ENCODE measurements at places on chromosomes 12 and 14.

- H3K27me3 ChIP-seq = no peaks in the 10 kb centered on the region
- H3K36me3 ChIP-seq = no peaks in the 10 kb centered on the region
- H3K4me1 ChIP-seq = peaks cover 41% of the 10 kb centered on the region
- H3K4me3 ChIP-seq = no peak overlapping the region
Measured at GRCh38 chr14:30227876-30228275, 300.2 kb upstream of the PRKD1 start.

DNA sequence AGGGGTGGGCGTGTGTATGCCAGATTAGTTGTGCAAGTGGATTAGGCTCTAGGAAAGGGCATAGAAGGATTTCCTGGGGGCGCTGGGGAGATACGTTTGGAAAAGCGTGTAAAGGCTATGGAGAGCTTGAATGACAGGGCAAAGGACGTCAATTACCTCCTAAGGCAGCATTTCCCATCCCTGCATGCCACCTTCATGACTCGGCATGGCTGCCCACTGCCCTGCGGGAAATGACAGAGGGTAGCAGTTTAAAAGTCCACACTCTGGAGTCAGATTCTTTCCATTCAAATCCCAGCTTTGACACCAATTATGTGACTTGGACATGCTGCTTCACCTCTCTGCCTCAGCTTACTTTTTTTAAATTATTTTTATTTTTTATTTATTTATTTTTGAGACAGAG, 14.8 kb upstream of the TMEM229B start:
- no peaks in the 10 kb centered on the region for H3K27me3 ChIP-seq
- no peak overlapping the region for H3K27ac ChIP-seq
- DNase-seq = no peak
- H3K4me3 ChIP-seq = no peak overlapping the region
- H3K36me3 ChIP-seq = no peaks in the 10 kb centered on the region
- no peaks in the 10 kb centered on the region for H3K4me1 ChIP-seq

DNA sequence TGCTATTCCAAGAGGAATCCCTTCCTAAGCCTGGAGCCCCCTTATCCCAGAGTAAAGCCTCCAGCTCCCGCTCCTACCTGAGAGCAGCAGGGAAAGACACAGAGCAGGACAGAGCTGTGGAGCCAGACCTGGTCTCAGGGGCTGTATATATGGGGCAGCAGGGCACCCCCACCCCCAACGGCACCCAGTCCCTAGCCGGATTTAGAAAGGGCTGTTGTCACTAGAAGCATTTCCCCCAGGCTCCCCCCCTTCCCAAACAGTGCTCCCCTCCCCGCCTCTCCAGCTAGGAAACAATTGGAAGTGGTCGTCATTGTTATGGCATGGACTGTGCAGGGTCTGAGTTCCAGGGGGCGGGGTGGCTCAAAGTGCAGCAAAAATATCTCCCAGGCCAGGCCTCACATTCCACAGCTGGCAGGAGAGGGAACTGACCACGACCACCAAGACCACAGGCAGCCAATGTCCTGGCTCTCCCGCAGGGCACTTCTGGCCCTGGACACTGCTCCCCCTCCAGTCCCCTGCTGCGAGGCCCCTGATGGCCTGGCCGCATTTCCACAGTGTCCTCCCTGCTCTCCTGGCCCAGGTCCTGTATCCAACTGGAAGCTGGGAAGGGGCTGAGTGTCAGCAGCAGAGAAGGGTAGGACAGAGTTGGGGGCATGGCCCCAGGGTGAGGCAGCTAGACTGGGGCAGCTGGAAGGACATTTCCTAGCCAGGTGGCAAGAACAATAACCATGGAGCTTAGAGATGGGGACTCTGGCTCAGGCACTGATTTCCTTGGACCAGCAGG, at the start of gene MYH7:
MYH7 (minus strand) TSS at position 118 of the 784 bp plus-strand sequence. CDS start 1,928 bp downstream, outside the sequence.
- no peak for DNase-seq
- no peak within 1 kb of the TSS for H3K27ac ChIP-seq
- no peaks in the 10 kb centered on the region for H3K36me3 ChIP-seq
- H3K4me3 ChIP-seq = no peak within 1 kb of the TSS
- peaks cover 79% of the 10 kb centered on the region for H3K27me3 ChIP-seq

DNA sequence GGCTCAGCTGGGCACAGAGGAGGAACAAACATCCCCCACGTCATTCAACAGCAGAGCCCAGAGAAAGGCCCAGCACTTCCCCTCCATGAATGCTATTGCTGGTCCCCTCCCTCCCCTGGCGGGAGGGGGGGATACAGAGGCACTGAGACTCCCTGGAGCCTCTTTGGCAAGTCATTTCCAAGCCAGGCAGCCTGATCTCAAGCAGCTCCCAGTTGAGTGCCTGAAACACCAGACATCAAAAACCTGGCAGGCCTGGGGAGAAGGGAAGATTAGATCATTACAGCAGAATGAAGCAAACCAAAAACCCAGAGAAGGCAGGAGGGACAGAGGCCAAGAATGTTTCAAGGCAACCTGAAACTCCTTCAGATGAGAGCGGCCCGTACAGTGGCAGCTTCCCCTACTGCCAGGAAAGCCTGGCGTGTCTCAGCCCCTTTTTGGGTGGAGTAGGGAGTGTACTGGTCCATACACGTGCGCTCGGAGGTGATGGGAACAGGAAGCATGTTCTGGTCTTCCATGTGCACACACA, 92.1 kb downstream of the LRRC74A start:
- H3K36me3 ChIP-seq = no peaks in the 10 kb centered on the region
- peak overlapping the region; percentile 91 for H3K27ac ChIP-seq
- DNase-seq = peak; percentile 89
- peaks cover 85% of the 10 kb centered on the region for H3K4me1 ChIP-seq
- H3K27me3 ChIP-seq = no peaks in the 10 kb centered on the region

GRCh38 chr12:66819587-66819986, 140.7 kb upstream of the GRIP1 start:
- H3K36me3 ChIP-seq = no peaks in the 10 kb centered on the region
- no peak for DNase-seq
- H3K4me1 ChIP-seq = peaks cover 34% of the 10 kb centered on the region
- no peak overlapping the region for H3K27ac ChIP-seq
